ENCODE measurements at places on chromosomes 7 and 10.

- DNase-seq, result no peak
Measured at GRCh38 chr10:43196131-43196980, 58.1 kb downstream of the CSGALNACT2 start.

GRCh38 chr7:36734731-36735130, 10.4 kb upstream of the AOAH start:
- DNase-seq, result no peak

DNA sequence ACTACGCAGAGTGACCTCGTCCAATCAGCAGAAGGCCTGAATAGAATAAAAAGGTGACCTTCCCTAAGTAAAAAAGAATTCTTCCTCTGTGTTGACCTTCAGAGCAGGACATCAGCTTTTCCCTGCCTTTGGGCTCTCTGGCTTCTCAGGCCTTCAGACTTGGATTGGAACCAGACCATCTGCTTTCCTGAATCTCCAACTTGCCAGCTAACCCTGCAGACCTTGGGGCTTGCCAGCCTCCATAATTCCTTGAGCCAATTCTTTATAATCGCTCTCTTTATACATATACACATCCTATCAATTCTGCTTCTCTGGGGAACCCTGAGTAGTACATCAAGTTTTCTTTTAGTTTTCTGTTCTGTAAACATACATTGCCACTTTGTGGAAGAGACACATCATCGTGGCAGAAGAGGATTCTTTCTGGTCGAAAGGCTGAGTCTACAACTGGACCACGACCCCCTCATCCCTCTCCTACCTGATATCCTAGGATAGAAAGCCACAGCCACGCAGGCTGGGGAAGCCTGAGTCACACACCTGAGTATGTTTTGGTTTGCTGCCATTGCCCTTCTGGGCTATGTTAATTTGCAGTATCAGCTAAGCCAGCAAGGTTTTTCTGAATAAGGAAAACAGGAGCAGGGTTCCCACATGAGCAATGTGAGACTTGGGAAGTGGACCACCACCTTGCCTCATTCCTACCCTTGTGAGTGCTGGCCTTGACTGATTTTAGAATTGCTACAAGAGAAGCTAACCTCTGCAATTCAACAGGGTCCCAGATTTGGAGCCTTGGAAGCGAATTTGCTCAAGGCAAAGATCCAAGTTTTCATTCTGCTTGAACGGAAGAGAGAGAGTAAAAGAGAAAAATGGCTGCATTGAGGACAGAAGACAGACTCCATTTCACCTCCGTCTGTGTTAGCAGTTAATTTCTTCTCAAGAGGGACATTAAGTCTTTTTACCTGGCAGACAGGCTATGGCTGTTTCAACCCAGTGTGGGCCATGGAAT, 445.2 kb upstream of the FZD8 start:
- no peak for DNase-seq

- DNase-seq, result no peak
Measured at GRCh38 chr10:34340934-34341333, 474.2 kb downstream of the PARD3 start.

- DNase-seq, result no peak
Measured at GRCh38 chr10:129335396-129335795, 131.6 kb upstream of the MGMT start.

GRCh38 chr7:5758753-5759335, 22.6 kb downstream of the RNF216 start:
- DNase-seq, result peak; percentile 41

Data from putamen (tissue), 1 donor.